ENCODE measurements at places on chromosomes 13 and 19.

DNA sequence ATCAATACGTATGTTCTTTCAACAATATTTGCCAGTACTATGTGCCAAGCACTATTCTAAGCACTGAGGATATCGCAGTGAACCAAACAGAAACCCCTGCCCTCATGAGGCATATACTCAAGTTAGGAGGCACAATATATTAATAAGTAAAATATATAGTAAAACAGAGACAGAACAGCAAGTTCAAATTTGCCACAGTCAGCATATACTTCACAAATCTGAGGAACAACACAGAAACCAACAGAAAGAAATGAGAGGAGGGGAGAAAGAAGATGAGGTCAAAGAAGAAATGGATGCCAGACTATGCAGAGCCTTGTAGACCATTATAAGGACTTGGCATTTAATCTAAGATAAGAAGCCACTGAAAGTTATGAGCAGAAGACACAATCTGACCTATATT lies 59.9 kb downstream of the KATNAL1 start:
- DNase-seq: no peak

GRCh38 chr13:44868397-44868796 lies 120.9 kb downstream of the NUFIP1 start:
- no peak for DNase-seq

DNA sequence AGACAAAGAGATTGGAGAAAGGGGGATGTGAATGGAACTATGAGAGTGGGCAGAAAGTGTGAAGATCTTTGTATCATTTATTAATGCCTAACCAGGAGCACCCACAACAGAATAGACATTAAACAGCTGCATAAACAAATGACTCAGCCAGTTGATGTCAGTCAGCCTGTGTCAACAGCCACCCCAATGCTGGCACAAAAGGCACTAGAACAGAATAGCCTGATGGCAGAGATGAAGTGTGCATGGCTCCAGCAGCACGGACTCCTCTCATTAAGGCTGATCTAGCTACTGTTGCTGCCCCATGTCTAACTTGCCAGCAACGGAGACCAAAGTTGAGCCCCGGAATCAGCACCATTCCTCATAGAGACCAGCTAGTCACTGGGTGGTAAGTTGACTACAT lies 7.8 kb downstream of the CPB2 start:
- no peak for DNase-seq

DNA sequence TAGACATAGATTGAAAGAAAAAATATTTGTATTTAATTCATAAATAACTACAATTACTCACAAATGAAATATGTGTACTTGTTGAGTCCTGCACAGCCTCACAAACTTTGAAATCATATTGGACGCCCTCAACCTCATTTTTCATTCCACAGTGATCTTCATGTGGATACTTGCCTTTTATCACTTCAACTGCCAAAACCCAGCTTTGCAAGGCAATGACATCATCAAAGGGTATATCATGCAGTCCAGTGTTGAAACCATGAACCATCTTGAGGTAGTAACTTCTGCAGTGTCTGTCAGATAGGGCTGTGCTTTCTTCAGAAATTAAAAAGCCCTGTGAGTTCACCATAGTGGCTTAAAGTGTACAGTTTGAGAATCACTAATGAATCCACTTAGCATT lies 82.2 kb downstream of the HS6ST3 start:
- no peak for DNase-seq

DNA sequence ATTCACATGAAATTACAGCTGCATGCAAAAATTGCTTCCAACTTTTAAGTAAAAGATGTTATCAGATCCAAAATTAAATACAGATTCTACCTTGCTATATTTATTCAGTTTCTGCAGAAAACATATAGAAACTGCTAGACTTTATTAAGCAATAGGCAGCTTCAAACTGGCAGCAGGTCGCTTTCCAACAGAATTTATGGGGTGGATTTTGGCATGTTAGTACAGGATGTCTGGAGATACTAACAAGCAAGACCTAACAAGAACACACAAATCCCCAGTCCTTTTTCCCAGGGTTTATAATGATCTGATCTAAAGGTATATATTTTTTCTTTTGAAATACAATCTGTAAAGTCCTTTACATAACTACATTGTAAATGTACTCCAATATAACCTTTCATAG lies 27.5 kb downstream of the TBC1D4 start:
- DNase-seq: no peak

GRCh38 chr13:60152904-60153303 lies 10.8 kb downstream of the DIAPH3 start:
- no peak for DNase-seq

DNA sequence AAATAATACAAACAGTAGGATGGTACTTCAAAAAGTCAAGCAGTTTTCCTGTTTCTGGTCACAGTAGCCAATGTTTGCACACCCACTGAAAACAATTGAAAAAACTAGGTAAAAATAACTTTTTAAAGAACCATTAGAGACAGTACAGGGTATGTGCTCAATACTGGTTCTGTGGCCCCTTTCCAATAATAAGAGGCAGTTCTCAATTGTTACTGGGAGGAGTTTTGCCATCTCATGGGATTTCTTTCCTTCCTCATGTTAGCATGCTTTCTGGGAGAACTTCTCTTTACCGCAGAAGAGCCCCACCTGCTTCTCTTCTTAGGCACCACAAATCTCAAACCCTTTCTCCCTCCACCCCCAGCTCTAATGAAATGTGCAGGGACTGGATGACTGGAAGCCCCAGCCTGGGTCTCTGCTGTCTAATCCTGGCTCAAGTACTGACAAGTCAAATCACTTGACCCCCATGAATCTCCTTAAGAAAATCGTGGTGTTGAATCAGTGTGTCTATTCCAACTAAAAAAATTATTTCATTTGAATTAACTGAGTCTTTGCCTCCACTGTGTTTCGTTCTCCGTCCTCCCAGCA lies 14.6 kb downstream of the METTL21C start:
- DNase-seq: no peak

GRCh38 chr19:2665103-2665502 lies 37.4 kb downstream of the GNG7 start:
- DNase-seq: no peak

DNA sequence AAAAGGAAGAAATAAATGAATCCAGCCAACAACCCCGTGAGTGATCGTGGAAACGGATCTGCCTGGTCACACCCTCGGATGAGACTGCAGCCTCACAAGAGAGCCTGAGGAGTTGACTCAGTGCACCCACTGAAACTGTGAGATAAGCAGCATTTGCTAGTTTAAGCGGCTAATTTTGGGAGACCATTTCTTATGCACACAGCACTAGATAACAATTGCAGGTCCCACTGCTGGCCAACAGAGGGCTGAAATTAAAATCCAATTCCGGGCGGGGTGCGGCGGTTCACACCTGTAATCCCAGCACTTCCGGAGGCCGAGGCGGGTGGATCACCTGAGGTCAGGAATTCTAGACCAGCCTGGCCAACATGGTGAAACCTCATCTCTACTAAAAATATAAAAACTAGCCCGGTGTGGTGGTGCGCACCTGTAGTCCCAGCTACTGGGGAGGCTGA lies 3.6 kb downstream of the UQCR11 start:
- no peak for DNase-seq

GRCh38 chr13:98311200-98311548 lies 134.1 kb upstream of the RNF113B start:
- DNase-seq: no peak

- DNase-seq: peak; percentile 11
Measured at GRCh38 chr19:44356383-44357111, at the start of gene ZNF112. Gene ZNF112 (minus strand): TSS chr19:44356680. CDS start chr19:44340539, 16,141 bp downstream.

DNA sequence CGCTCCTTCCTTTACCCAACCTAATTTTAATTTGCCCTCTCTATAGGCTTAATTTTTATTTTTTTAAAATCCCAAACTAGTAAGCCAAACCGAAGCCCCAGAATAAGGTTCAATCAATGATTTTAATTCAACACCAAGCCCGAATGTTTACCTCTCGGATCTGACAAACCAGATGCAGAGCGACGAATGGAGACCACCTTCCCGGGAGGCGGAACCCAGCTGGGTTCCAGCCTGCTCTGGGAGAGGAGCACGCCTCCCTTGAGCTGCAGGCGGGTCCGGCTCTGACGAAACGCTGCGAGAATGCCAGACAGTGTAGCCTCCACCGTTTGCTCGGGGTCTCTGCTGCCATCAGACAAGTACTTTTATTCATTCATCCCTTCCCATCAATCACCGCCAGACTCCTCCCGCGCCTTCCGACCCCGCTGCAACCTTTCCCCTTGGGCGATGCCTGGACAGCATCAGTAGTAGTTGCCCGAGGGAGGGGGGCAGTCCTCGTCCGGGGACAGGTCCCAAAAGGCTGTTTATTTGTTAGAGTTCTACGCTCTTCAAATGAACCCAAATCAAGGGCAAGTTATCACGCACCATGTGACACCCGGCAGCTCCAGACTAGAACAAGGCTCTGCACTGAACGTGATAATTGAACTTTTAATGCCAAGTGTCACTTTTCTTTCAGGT lies 752 bp upstream of the EDNRB start:
- no peak for DNase-seq

Data from stimulated activated CD4-positive, alpha-beta T cell treated with anti-CD3 and anti-CD28 coated beads, Interleukin-2, amount 100 ng/mL, for 24 hours (primary cell).